HS-5 (cell line): ENCODE measurements at places on chromosomes 7 and 10.

- no peak for DNase-seq
Measured at GRCh38 chr10:61063034-61063433, 119.0 kb upstream of the RHOBTB1 start.

GRCh38 chr10:32982293-32982709 is 24.3 kb upstream of the ITGB1 start:
- no peak for DNase-seq

GRCh38 chr10:14142606-14143250 is 188.0 kb downstream of the FRMD4A start:
- DNase-seq, result no peak

DNA sequence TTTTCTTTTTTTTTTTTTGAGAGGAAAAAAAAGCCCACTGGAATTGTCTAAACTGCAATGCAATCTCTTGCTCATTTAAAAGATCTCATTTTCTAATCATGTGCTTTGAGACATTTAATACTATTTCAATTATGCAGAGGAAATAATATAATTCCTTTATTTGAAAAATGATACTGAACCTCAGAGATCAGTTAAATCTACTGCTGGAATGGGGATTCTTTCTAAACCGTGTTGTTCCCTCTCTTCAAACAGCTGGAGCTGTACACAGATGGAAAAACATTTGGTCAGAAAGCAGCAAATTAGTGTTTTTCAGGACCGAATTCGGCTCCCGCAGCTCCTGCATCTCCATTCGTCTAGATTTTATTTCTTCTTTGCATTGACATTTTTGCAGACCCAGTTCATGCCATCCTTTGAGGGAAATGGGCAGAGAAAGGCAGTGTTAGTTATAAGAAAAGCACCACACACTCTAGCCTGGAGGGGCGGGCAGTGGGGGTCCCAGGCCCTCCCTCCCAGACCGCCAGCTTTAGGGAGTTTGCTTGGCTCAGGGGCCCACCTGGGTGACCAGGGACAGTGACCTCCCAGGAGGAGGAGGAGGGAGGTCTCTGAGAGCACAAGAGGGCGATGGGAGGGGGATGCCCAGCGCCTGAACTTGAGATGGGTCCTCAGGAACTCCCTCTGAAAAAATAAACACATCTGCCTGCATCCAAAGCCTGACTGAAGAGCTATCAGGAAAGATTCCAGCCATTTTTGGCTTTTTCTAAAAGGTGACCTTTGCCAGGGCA is 32.4 kb downstream of the TRIM8 start:
- no peak for DNase-seq

- no peak for DNase-seq
Measured at GRCh38 chr10:27344568-27345454, 104.2 kb upstream of the ACBD5 start.

DNA sequence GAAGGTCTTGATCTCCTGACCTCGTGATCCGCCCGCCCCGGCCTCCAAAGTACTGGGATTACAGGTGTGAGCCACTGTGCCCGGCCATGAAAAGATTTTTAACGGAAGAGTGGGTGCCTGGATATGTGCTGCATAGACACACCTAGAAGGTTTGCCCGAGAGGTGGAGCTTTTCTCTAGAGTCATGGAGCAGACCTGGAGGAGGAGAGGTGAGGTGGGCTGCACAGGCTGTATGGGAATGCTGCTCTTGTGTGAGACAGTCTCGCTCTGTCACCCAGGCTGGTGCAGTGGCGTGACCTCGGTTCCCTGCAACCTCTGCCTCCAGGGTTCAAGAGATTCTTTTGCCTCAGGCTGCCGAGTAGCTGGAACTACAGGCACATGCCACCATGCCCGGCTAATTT is 103.3 kb downstream of the ACTR3B start:
- no peak for DNase-seq

DNA sequence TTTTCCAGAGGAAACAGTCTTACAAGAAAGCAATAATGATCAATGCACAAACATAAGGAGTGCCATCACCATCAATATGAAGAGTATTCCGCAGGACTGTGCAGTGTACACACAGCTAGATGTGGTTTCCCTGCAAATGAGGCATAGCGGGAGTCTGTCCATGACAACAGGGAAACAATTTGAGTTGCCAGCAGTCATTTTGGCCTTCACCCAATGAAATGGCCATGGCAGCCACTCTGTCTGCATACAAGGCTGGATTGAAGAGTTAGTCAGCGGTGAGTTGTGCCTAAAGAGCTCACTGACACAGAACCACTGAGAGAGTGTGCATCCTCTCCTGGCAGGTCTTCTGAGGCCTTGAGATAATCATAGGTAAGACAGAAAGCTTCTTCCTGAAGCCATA is 303.3 kb downstream of the IPMK start:
- no peak for DNase-seq

DNA sequence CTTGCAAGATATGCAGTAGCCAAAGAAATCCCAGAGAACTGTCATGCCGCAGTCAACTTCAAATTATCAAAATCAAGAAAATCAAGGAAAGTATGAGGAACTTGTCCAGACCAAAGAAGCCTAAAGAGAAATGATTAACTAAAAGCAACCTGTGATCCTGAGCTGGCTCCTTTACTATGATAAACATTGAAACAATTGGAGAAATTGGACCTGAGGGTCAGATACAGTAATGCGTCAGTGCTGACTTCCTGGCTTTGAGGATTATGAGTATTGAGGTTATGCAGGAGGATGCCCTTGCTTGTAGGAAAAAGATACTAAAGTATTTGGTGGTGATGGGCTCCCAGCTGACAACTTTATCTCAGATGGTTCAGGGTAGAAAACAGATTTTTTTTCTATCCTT is 324.7 kb upstream of the AKR1E2 start:
- no peak for DNase-seq

DNA sequence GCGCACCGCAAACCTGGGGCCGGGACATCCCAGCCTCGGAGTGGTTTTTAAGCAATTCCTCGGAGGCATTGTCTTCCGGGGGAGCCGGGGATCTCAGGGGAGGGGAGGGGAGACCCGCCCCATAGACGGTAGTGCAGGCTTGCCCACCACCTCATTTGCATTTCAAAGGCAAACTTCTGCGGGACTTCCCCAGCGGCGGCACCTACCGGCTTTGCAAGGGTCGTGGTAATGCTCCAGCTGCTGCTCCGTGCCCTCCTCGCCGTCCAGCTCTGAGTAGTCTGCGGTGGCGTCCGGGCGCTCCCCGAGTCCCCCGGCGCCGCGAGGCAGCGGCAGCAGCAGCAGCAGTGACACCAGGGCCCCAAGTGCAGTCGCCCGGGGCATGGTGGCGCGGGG is 425 bp downstream of the TLL2 start:
- no peak for DNase-seq

DNA sequence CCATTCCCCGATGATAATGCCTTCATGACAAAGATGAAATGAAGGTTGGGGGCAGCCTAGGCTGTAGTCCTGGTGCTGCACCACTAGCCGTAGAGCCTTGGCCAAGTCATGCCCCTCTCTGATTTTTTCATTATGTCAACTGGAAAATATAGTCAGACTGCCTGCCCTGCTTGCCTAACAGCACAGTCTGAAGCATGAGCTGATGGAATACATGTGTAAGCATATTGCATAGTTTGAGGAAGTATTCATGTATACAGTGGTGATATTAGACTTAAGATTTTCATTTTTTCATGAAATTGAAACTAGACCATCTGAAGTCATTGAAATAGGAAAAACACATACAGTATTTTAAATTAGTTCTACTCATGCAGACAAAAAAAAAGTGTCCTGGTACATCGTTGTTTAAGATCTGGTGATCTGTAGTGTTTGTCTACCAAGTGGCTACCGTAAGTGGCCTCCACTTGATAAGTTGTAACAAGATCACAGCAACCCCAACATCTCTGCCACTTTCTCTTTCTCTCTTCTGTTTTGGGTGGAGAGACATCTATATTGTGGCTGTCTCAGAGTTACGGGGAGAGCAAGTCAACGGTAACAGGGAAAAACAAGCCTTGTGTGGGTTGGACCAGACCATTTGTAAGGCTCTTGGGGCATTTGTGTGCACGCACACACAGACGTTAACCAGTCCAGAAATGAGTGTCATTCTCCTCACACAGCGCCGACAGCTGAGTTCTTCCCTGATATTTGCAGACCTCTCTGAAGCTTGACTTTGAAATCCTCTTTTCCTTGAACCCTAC is 716.6 kb upstream of the GALNT17 start:
- no peak for DNase-seq

DNA sequence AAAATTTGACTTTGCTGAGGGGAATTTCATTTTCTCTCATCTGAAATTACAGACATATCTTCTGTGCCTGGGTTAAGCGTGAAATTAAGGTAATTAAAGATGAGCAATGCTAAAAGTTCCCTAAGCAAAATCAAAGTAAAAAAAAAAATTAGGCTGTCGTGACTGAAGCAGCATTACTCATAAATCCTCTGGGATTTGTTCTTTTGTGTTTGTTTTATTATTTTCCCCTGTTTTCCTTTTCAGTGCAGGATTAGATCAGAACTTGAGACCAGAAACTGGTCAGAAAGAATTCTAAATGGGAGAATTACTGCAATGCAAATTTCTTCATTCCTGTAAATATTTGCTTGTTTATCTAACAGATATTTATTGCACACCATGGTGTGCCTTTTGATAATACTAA is 141.4 kb upstream of the BET1 start:
- DNase-seq, result no peak

- no peak for DNase-seq
Measured at GRCh38 chr10:85635650-85636049, 730.9 kb downstream of the GRID1 start.

DNA sequence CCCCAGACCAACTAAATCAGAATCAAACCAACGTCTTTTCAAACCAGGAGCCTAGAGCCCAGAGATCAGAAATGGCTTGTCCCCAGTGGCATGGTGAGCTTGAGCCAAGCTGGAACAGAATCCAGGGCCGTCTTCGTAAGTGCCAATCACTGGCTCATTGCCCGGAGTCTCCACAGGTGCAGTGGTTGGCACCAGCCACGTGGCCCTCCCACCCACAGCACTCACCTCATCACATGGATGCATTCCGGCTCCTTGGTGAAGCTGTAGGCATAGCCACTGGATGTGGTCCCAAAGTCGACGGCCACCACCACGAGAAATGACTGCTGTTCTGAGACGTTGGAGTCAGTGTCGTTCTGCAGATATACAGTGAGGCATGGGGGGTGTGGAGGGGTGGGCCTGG is 37.4 kb downstream of the HSPA12A start:
- no peak for DNase-seq

DNA sequence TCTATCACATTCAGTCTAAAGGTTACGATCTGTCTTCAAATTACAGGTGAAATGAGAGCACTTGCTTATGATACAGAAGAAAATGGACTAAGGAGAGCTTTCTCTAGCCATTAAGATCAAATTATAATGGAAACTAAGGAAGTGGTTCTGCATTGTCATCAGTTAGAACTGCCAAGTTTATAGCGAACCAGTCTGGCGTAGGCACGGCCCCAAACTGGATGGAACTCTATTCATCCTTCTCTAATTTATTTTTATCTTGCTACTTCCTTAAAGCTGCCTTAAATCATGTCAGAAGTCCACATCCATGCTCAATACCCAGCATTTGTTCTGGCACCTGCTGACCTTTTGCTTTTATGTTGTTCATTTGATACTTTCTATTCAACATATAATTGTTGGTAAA is 63.7 kb upstream of the APBB1IP start:
- DNase-seq, result no peak

DNA sequence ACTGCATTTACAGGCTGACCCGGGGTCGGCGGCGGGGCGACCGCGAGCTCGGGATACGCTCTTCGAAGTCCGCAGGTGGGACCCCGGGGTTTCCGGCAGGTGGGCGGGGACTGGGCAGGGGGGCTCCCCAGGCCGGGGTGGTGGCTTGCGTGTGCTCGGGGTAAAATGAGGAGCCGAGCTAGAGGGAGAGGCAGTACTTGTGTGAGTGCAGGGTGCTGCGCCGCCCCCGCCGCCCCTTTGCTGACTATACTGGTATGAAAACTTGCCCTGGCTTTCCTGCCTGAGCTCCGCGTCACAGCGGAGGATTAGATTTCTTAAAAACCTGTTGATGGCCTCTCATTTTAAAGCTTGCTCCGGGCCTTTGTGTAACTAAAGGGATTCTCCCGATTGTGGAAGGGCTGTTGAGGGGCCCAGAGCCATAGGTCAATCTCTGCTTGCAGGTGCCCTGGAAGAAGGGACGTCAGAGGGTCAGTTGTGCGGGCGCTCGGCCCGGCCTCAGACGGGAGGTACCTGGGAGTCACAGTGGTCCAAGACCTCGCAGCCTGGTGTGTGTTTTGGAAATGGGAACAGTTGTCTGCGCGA is 488 bp downstream of the ARMC10 start:
- no peak for DNase-seq

GRCh38 chr10:50990568-50991455 is 83.5 kb upstream of the PRKG1 start:
- DNase-seq, result no peak

DNA sequence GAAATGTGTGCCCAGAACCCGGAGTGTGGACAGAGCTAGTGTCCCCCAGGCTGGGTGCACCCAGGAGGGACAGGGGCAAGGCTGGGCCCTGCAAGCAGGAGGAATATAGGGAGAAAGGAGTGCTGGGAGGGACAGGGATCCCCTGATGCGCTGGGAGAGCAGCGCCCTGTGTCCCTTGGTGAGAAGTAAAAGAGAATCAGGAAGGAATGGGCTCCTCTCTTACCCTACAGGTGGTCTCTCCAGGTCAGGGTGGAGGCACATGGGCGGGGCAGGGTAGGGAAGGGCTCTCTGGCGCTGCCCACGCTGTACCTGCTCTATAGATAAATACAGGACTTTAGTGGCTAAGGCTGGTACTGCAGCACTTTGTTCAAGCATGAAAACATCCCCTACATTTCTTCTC is 753.8 kb downstream of the GRID1 start:
- DNase-seq, result no peak

DNA sequence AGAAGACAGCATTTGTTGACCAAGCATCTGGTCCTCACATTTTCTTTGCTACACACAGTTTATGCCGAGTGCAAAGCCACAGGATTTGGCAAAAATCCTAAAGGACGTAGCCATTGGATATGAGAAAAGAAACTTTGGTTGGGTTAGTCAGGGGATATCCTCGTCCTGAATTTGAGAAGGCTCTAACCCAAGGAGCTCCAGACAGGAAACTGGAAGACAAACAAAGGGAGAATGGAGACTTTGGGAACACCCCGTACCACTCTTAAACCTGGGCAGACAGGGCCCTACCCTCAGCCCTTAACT is 146.6 kb upstream of the FRMD4A start:
- no peak for DNase-seq

DNA sequence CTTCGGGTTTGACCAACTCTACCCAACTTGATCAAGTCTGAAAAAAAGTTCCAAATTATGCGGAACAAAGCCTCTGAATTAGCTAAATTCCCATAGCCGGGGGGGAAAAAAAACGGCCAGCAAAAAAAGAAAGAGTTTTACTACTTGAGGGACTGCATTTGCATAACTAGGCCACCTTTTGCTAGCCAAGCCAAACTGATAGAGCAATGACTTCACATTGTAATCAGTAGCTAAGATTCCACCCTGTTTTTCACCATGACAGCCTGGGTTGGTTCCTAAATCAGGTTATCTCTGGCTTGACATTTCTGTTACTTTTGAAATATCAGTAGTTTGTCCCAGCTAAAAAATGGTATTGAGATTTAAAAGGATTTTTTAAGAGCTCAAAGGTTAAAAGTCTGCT is 31.4 kb upstream of the CREB3L2 start:
- DNase-seq, result no peak

- no peak for DNase-seq
Measured at GRCh38 chr10:35274498-35275060, 61.7 kb upstream of the CCNY start.

- DNase-seq, result no peak
Measured at GRCh38 chr7:101362334-101363195, at the start of gene COL26A1. Gene COL26A1 (plus strand): TSS chr7:101362875. CDS start chr7:101363033, 158 bp downstream.

- DNase-seq, result no peak
Measured at GRCh38 chr7:114910787-114911186, 11.1 kb upstream of the MDFIC start.
